ENCODE measurements at places on chromosomes 11 and 22. TPM values are rescaled to one million over a fixed set of nuclear protein-coding genes. Genes with fewer than 3 reads are reported as not detected.

- H3K27me3 ChIP-seq, result no peaks in the 10 kb centered on the region
- H3K36me3 ChIP-seq, result no peaks in the 10 kb centered on the region
- peaks cover 6% of the 10 kb centered on the region for H3K4me1 ChIP-seq
These were observed 18.8 kb downstream of the PANX1 start for GRCh38 chr11:94147433-94147845.

- H3K27ac ChIP-seq, result no peak overlapping the region
- DNase-seq, result peak; percentile 55
- H3K36me3 ChIP-seq, result no peaks in the 10 kb centered on the region
- no peaks in the 10 kb centered on the region for H3K27me3 ChIP-seq
These were observed 3.7 kb upstream of the MUC5AC start for GRCh38 chr11:1153951-1154493.

- H3K4me3 ChIP-seq, result no peak overlapping the region
- H3K36me3 ChIP-seq, result no peaks in the 10 kb centered on the region
- H3K27ac ChIP-seq, result no peak overlapping the region
- no peaks in the 10 kb centered on the region for H3K27me3 ChIP-seq
- no peak for DNase-seq
- peaks cover 9% of the 10 kb centered on the region for H3K4me1 ChIP-seq
These were observed 48.7 kb upstream of the BARX2 start for GRCh38 chr11:129326921-129327320.

DNA sequence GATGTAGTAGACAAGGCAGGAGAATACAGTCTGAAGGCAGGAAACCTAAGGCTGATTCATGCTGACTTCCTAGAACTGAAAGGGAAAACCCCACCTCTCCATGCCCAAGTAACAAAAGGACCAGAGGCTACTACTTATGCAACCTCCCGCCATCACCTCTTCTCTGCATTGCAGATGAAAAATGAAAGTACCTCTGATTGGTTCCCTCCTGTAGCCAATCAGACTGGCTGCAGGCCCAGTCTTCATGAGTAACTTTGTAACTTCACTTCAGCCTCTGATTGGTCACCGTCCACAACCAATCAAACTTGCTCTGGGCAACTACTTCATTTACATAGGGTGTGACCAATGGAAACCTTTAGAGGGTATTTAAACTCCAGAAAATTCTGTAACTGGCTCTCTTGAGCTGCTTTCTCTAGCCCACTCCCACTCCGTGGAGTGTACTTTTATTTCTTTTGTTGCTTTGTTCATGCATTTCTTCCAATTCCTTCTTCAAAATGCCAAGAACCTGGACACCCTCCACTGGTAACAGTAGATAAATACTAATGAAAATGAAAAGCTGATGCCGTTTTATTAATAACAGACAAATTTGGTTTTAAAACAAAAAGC is 5.2 kb upstream of the MAP6 start:
- H3K4me3 ChIP-seq, result no peak overlapping the region
- no peak for DNase-seq
- peaks cover 70% of the 10 kb centered on the region for H3K27me3 ChIP-seq
- no peak overlapping the region for H3K27ac ChIP-seq

GRCh38 chr11:17613428-17613962 is 66.4 kb downstream of the OTOG start:
- no peak overlapping the region for H3K27ac ChIP-seq
- peaks cover 7% of the 10 kb centered on the region for H3K27me3 ChIP-seq
- DNase-seq, result no peak
- no peaks in the 10 kb centered on the region for H3K36me3 ChIP-seq
- H3K4me3 ChIP-seq, result no peak overlapping the region

- H3K36me3 ChIP-seq, result no peaks in the 10 kb centered on the region
- H3K4me3 ChIP-seq, result no peak overlapping the region
- no peaks in the 10 kb centered on the region for H3K27me3 ChIP-seq
These were observed 67.5 kb upstream of the MS4A8 start for GRCh38 chr11:60631944-60632343.

- H3K36me3 ChIP-seq, result peaks cover 8% of the 10 kb centered on the region
- no peak overlapping the region for H3K27ac ChIP-seq
- no peak for DNase-seq
- H3K27me3 ChIP-seq, result no peaks in the 10 kb centered on the region
- peaks cover 2% of the 10 kb centered on the region for H3K4me1 ChIP-seq
These were observed 175.1 kb downstream of the SWAP70 start for GRCh38 chr11:9838961-9839360.

GRCh38 chr11:33703234-33703633 is 2.6 kb upstream of the C11orf91 start:
- peaks cover 7% of the 10 kb centered on the region for H3K27me3 ChIP-seq
- peaks cover 18% of the 10 kb centered on the region for H3K4me1 ChIP-seq
- peaks cover 4% of the 10 kb centered on the region for H3K36me3 ChIP-seq
- DNase-seq, result no peak

GRCh38 chr11:46275964-46276641 is 1.4 kb upstream of the CREB3L1 start:
- no peaks in the 10 kb centered on the region for H3K36me3 ChIP-seq
- no peaks in the 10 kb centered on the region for H3K27me3 ChIP-seq
- H3K4me3 ChIP-seq, result no peak overlapping the region
- H3K4me1 ChIP-seq, result peaks cover 30% of the 10 kb centered on the region
- no peak for DNase-seq
- no peak overlapping the region for H3K27ac ChIP-seq

The RFPL3 gene
- total RNA-seq, result not detected

The MMP12 gene
- total RNA-seq, result not detected

The MRGPRE gene
- not detected for total RNA-seq

The SCUBE2 gene
- total RNA-seq, result 2.0 TPM

The MGAT3 gene
- 20.3 TPM for total RNA-seq
